ENCODE measurements at places on chromosomes 2 and 18. TPM values are rescaled to one million over a fixed set of nuclear protein-coding genes. Genes with fewer than 3 reads are reported as not detected.

- no peaks in the 10 kb centered on the region for H3K27me3 ChIP-seq
- H3K36me3 ChIP-seq, result no peaks in the 10 kb centered on the region
- peaks cover 2% of the 10 kb centered on the region for H3K4me1 ChIP-seq
- H3K27ac ChIP-seq, result peak overlapping the region; percentile 33
- no peak overlapping the region for H3K4me3 ChIP-seq
Observed at GRCh38 chr2:23452853-23453420, 68.0 kb downstream of the KLHL29 start.

DNA sequence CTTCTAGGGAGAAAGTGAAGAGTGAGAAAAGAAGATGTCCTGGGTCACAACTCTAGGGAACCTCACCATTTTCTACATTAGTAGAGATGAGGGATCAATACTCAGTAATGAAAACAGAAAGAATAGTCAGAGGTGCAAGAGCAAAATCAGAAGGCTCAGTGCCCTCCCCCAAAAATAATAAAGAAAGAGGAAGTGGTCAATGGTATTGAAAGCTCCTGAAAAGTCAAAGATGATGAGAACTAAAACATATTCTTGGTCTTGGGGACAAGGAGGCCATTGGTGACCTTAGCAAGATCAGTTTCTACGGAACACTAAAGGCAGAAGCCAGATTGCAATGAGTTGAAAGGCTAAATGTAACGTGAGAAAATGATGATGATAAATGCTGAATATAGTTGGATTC, 24.5 kb upstream of the MYO1B start:
- no peak for DNase-seq
- no peak overlapping the region for H3K27ac ChIP-seq
- H3K4me3 ChIP-seq, result no peak overlapping the region

- H3K4me1 ChIP-seq, result peaks cover 2% of the 10 kb centered on the region
- no peaks in the 10 kb centered on the region for H3K27me3 ChIP-seq
- no peaks in the 10 kb centered on the region for H3K36me3 ChIP-seq
- DNase-seq, result no peak
Observed at GRCh38 chr2:202541137-202541536, 93.6 kb upstream of the FAM117B start.

GRCh38 chr2:235000426-235001236, 48.8 kb downstream of the SH3BP4 start:
- peak overlapping the region; percentile 5 for H3K27ac ChIP-seq
- H3K36me3 ChIP-seq, result no peaks in the 10 kb centered on the region
- peak; percentile 30 for DNase-seq
- no peak overlapping the region for H3K4me3 ChIP-seq

DNA sequence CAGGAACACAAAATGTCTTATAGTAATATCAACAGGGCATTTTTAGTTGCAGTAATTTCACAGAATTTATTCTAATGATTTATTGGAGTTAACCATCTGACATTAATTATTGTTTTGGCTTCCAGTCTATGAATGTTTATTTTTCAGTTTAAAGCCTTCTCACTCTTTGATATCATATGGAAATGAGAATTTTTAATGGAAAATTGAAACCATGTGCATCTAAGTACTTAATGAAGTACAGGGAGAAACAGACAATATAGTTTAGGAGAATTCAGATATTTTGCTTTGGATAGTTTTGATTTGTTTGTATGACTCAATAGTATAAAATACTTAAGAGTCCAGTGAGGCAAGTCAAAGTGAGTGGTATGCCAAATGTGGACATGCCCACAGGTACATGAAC, 126.1 kb downstream of the OLA1 start:
- DNase-seq, result no peak
- H3K4me1 ChIP-seq, result no peaks in the 10 kb centered on the region
- no peaks in the 10 kb centered on the region for H3K27me3 ChIP-seq

- H3K36me3 ChIP-seq, result no peaks in the 10 kb centered on the region
- H3K27ac ChIP-seq, result no peak overlapping the region
- no peaks in the 10 kb centered on the region for H3K4me1 ChIP-seq
- H3K27me3 ChIP-seq, result no peaks in the 10 kb centered on the region
Observed at GRCh38 chr2:195600778-195601177, 56.2 kb upstream of the SLC39A10 start.

GRCh38 chr2:130334026-130334425, 8.7 kb upstream of the IMP4 start:
- DNase-seq, result no peak
- no peak overlapping the region for H3K4me3 ChIP-seq
- H3K27ac ChIP-seq, result no peak overlapping the region
- no peaks in the 10 kb centered on the region for H3K36me3 ChIP-seq

DNA sequence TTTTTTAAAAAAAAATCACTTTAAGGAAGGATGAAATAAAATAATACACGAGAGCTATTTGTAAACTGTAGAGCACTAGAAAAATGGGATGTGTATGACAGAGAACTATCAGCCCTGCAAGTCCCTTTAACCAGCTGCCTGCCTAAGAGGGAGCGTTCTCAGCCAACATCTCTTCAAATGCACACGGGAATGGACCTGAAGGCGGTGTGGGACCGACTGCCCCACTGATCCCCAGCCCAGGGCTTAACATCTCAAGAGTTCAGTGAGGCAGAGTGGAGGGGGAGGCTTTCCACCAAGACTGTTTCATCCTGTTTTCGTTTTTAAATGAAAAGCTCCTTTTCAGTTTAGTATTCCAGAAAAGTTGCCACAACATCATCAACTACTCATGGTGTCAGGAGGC, 2.2 kb downstream of the INPP4A start:
- DNase-seq, result no peak
- no peaks in the 10 kb centered on the region for H3K36me3 ChIP-seq
- no peaks in the 10 kb centered on the region for H3K27me3 ChIP-seq
- H3K4me1 ChIP-seq, result peaks cover 10% of the 10 kb centered on the region

- H3K27ac ChIP-seq, result no peak overlapping the region
- DNase-seq, result no peak
- H3K36me3 ChIP-seq, result no peaks in the 10 kb centered on the region
- peaks cover 17% of the 10 kb centered on the region for H3K4me1 ChIP-seq
Observed at GRCh38 chr2:172095905-172096625, 6.6 kb downstream of the DLX2 start.

DNA sequence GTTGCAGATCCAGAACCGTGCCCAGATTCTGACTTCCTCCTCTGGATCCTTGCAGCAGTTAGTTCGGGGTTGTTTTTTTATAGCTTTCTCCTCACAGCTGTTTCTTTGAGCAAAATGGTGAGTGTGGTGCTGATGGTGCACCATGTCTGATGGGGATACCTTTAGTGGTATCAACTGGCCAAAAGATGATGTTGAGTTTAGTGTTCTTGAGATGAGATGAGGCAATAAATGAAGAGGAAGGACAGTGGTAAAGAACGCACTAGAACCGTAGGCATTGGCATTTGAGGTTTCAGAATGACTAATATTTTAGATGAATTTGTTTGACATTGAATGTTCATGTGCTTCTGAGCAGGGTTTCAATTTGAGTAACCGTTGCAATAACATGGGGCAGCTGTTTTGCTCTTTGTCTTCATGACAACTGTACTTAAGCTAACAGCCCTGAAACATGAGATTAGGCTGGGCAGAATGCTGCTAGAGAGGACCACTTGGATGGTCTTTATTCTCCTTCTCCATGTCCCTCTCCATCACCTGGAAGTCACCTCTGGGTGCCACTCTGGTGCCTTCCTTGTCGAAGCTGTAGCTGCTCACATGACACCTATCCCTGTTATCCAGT, 3.9 kb downstream of the CTLA4 start:
- no peak overlapping the region for H3K4me3 ChIP-seq
- no peaks in the 10 kb centered on the region for H3K36me3 ChIP-seq
- H3K27me3 ChIP-seq, result no peaks in the 10 kb centered on the region
- H3K4me1 ChIP-seq, result no peaks in the 10 kb centered on the region
- no peak for DNase-seq
- no peak overlapping the region for H3K27ac ChIP-seq

DNA sequence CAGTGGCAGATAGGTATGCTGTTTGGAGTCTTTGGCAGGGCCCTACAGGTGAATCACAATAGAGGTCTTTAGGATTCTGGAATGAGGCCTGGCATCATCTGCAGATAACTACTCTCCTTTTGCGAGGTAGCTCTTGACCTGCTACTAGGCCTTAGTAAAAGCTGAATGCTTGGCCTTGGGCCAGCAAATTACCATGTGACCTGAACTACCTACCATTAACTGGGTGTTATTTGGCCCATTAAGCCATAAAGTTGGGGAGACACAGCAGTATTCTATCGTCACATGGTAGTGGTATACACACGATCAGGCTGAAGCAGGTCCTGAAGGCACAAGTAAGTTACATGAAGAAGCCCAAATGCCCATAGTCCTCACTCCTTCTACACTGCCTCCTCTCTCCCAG, 178.2 kb downstream of the PPP1R1C start:
- H3K4me3 ChIP-seq, result no peak overlapping the region
- H3K27ac ChIP-seq, result no peak overlapping the region
- H3K4me1 ChIP-seq, result no peaks in the 10 kb centered on the region
- no peaks in the 10 kb centered on the region for H3K36me3 ChIP-seq
- no peak for DNase-seq

DNA sequence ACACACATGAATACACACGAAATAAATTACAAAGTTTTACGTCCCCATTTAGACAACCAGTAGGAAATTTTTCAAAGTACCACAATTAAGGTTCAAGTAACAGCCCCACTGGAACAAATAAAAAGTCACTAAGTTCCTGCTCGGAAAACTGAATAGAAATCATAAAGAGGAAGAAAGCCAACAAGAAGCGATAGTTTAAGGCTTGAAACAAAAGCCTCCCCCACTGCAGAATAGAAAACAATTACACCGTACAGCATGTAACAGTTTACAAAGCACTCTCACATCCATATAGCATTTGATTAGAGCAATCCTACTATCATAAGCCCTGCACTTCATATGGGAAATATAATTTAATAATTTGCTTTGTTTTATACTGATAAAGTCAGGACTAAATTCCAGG, 15.5 kb downstream of the KLF7 start:
- no peak overlapping the region for H3K27ac ChIP-seq
- H3K4me1 ChIP-seq, result peaks cover 22% of the 10 kb centered on the region
- no peaks in the 10 kb centered on the region for H3K36me3 ChIP-seq
- H3K27me3 ChIP-seq, result no peaks in the 10 kb centered on the region
- H3K4me3 ChIP-seq, result no peak overlapping the region
- no peak for DNase-seq

GRCh38 chr2:48496849-48497248, 33.1 kb upstream of the STON1 start:
- H3K4me1 ChIP-seq, result no peaks in the 10 kb centered on the region
- H3K4me3 ChIP-seq, result no peak overlapping the region
- H3K36me3 ChIP-seq, result no peaks in the 10 kb centered on the region
- H3K27me3 ChIP-seq, result no peaks in the 10 kb centered on the region

DNA sequence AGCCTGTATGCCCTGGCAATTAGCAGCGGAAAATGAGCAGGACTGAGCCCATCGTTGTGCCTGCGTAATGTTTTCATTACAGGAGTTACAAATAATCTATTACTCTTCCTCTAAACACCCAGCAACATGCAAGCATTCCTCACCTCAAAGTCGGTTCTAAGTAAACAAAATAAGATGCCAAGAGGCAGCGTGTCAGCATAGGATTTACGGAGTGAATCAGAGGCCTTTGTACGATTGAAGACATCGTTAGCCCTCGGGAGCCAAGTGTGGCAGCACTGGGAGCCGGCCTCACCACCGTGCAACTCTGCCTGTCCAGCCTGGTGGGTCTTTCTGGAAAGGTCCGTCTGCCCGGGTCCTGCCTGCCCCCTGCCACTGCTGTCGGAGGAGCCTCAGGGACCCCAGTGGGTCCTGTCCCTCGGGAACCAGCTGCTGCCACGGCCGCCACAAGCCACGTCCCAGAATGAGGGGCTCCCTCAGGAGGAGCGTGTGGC, 80.1 kb upstream of the CTDP1 start:
- no peak overlapping the region for H3K27ac ChIP-seq
- no peak overlapping the region for H3K4me3 ChIP-seq
- peak; percentile 35 for DNase-seq

- H3K27ac ChIP-seq, result no peak overlapping the region
- H3K36me3 ChIP-seq, result no peaks in the 10 kb centered on the region
- DNase-seq, result no peak
- no peak overlapping the region for H3K4me3 ChIP-seq
- H3K4me1 ChIP-seq, result no peaks in the 10 kb centered on the region
- no peaks in the 10 kb centered on the region for H3K27me3 ChIP-seq
Observed at GRCh38 chr18:8426401-8426800, 182.8 kb upstream of the RAB12 start.

DNA sequence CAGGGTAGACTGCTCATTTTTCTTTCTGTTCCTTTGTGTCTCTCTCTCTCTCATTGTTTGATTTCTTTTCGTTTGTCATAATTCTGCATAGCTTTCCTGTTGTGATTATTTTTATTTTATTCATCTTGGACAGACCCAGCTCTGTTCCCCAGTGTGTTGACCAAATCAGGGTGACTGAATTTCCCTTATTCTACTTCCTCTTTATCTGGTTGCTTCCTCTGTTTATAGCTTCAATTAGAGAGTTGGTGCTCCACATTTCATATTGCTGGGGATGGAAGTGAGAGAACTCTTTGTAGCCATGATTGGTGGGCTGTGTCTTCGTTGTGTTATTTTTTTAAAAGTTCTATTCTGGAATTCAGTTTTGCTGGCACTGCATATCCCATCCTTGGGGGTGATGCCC, 19.1 kb downstream of the PROKR1 start:
- no peak for DNase-seq
- H3K4me1 ChIP-seq, result no peaks in the 10 kb centered on the region
- no peak overlapping the region for H3K4me3 ChIP-seq
- no peaks in the 10 kb centered on the region for H3K27me3 ChIP-seq

DNA sequence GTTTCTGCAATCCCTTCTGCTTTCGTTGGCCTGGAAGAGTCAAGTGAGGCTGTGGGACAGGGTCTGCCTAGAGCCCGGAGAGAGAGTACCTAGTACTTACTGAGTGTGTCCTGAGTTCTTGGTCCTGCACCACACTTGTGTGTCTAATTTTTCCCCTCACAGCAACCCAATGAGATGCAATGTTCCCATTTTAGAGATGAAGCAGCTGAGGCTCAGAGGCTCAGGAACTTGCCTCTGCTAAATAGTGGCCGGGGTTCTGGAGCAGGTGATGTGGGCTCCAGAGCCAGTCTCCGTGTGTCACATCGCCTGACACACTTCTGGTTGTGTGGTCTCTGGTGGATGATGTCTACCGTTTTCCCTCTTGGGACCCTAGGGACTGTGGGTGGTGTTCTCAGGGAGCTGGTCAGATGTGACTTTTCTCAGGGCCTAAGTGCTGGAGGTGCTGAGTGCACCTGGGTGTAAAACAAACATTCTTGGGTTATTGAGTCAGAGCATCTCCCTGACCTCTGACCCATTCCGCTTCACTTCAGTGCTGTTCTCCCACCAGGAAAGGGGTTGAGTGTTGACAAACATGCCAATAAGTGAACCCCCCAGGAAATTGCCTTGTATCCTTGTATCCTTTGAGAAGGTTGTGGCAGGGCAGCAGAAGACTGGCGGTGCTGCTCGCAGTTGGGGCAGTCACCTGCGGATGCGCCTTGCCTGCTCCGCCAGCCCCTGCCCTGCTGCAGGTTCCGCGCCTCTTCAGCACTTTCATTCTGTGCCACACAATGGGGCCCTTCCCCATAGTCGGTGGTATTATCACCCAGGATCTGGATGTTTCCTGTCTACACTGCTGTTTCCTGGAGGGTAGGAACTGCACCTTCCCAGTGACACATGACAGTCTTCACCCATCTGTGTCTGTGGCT, 32.1 kb downstream of the HK2 start:
- no peaks in the 10 kb centered on the region for H3K27me3 ChIP-seq
- H3K36me3 ChIP-seq, result no peaks in the 10 kb centered on the region
- no peak overlapping the region for H3K27ac ChIP-seq
- DNase-seq, result no peak

The MTLN gene
- polyA plus RNA-seq, result 83.3 TPM

The KHK gene
- polyA plus RNA-seq, result 2.7 TPM

The STARD6 gene
- polyA plus RNA-seq, result not detected

The RAMP1 gene
- polyA plus RNA-seq, result 1.8 TPM

The SGO2 gene
- 1.8 TPM for polyA plus RNA-seq

The ATP6V1C2 gene
- 0.40 TPM for polyA plus RNA-seq

The CROCC2 gene
- not detected for polyA plus RNA-seq

The MC5R gene
- not detected for polyA plus RNA-seq

The IL1B gene
- polyA plus RNA-seq, result 0.39 TPM

The ECEL1 gene
- polyA plus RNA-seq, result 2.4 TPM
